Left hindlimb (tissue), 1 donor: ENCODE measurements at places on chromosomes 2 and 18.

- DNase-seq, result no peak
Observed at GRCh38 chr2:96556441-96557330, 20.1 kb downstream of the ARID5A start.

- DNase-seq, result no peak
Observed at GRCh38 chr2:98027538-98027937, 31.8 kb upstream of the TMEM131 start.

DNA sequence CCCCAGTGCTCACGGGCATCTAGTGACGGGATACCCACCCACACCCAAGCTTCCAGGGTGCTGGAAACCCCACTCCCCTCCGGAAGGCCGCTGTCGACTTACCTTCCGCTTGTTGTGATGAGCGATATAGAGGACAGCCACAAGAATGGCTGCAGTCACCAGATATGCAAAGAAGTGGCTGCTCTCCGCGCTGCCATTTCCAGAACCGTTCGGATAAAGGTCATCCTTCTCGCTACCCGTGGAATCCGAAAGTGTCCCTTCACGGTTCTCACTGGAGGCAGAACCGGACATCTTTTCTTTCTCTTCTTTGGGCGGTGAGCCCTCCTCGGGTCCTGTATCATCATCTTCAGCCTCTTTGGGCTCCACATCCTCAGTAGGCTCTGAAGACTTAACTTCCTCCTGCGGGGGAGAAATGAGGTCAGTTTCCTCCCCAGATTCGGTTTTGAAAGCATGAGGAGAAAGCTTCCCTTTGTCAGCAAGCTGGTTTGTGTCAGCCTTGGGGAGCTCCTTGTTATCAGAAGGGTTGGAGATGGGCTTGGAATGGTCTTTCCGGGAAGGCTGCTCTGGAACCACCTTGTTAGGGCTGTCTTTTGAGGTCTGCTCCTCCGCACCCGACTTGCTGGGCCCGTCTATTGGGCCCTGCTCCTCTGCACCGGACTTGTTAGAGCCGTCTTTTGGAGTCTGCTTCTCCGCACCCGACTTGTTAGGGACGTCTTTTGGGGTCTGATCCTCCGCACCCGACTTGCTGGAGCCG, 1.2 kb downstream of the TGOLN2 start:
- no peak for DNase-seq

DNA sequence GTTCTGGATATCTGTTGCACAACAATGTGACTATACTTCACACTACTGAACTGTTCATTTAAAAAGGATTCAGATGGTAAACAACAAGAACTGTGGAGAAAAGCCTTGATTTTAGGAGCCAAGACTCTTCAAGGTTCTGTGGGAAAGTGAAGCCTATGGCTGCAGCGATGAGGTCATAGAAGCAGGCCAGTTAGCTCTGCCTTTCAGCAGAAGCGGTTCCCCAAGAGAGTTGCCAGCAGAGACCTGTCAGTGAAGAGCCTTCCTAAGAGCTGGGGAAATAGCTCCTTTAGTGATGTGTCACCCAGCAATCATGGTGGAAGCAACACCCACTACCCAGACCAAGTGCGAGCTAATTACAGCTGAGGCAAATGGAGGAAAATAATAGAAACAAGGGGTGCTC, 346.5 kb upstream of the ETAA1 start:
- no peak for DNase-seq

DNA sequence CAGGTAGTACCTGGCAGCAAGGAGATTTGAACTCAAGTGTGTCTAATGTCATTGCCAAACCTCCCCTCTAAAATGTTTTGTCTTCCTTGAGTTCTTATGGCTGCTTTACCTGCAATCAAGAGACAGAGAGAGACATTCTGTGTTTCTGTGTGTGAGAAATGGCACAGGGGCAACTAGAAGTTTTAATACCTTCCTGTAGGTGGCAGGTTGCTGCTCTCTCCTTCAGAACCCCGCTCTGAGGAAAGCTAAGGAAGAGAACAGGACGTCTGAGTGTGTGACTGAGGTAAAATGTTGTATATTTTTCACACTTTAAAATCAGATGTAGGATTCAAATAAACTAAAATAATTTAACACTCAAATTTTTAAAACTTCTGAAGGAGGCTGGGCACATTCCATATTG, 19.2 kb downstream of the DTNA start:
- DNase-seq, result no peak

GRCh38 chr2:65525616-65526231, 93.3 kb upstream of the SPRED2 start:
- peak; percentile 65 for DNase-seq

- DNase-seq, result no peak
Observed at GRCh38 chr2:173959909-173960308, 5.3 kb downstream of the SP3 start.

DNA sequence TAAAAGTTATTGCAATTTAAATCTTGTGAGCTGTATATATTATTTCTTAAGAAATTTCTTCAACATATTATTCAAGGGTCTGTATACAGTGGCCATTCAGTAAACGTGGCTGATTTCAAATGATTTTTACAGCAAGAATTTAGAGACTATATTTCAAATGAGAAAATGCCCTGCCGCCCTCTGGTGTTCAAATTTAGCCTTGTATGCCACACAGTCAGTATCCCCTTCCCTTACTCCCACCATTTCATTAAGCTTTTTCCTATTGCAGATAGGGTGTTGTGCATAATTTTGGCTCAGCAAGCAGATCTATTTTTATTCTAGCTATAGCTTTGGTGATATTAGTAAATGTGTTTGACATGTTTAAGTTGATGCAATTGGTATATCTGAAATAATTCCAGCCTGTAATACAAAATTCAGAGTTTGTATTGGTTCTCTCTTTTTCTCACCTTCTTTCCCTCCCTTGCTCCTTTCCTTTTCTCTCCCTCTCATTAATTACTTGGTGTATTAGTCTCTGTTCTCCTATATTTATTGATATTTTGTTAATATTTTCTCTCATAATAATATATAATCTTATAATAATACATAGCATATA, 22.8 kb upstream of the SCN7A start:
- peak; percentile 37 for DNase-seq

DNA sequence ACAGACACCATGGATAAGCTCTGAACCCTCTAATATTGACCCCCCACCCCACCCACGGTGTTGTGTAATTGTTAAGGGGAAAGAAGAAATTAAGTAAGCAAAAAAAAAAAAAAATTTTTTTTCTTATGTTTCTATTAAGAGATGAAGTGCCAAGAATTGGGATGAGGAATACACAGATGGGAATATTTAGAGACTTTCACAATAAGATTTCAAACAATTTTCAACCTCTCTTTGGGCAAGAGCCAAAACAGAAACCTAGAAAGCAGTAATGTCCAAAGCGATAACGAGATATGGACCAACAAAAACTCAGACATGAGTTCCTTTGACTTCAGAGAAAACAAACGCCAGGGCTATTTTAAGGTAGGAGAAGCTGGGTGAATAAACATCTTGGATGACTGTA, 14.4 kb downstream of the PIEZO2 start:
- DNase-seq, result no peak

- no peak for DNase-seq
Observed at GRCh38 chr18:78994531-78994930, 14.9 kb downstream of the SALL3 start.

GRCh38 chr2:1976728-1977416, 232.6 kb upstream of the PXDN start:
- DNase-seq, result no peak

DNA sequence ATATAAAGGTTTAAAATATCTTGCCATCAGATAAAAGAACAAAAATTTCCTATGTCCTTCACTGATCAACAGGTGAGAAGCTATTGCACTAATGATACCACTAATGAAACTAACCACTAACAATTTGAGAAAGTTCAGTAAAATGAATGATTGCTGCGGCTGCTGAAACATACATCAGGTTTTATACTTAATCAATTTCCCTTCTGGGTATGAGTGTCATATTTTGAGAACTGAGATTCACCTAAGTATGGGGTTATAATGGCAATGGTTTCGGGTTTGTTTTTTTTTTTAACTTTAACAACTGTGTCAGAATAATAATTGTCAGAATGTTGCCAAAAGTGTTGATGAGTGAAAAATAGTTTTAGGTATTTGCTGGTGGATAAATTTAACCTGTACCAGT, 151.3 kb upstream of the SLC39A10 start:
- no peak for DNase-seq

DNA sequence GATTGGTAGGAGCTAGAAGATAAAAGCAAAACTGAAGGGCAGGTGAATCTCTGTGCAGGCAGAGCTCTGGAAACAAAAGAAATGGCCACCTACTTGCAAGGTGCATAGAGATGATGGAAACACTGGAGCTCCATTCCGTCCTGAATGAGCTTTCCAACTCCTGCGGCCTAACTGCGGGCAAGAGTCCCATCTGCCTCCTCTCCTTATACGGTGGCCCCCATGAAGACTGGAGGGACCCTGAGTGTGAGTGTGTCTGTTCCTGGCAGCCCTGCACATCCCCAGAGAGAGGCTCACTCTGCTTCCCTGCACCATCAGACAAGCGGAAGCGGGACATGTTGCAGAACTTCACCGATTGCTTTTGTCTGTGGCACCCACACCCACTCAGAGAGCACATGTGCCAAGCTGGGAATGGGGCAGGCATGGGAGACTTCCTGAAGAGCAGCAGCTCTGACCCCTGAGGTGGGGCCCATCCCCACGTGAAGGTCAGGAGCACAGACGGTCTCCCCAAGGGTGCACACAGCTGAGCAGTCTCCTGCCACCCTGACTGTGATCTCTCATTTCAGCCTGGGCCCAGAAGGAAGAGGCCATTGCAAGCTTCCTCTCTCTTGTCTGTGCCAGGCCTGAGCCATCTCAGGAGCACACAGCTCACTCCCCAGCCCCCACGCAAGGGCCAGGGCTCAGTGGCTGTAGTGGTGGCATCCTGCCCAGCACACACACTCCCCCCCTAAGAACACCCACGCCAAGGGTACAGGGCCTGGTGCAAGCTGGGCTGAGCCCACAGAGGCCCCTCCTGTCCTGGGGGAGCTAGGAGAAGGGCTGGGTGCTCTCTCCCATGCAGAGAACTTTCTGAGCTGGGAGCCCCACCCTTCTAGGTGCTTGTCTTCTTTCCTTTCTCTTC, 75.3 kb downstream of the STPG4 start:
- DNase-seq, result no peak

DNA sequence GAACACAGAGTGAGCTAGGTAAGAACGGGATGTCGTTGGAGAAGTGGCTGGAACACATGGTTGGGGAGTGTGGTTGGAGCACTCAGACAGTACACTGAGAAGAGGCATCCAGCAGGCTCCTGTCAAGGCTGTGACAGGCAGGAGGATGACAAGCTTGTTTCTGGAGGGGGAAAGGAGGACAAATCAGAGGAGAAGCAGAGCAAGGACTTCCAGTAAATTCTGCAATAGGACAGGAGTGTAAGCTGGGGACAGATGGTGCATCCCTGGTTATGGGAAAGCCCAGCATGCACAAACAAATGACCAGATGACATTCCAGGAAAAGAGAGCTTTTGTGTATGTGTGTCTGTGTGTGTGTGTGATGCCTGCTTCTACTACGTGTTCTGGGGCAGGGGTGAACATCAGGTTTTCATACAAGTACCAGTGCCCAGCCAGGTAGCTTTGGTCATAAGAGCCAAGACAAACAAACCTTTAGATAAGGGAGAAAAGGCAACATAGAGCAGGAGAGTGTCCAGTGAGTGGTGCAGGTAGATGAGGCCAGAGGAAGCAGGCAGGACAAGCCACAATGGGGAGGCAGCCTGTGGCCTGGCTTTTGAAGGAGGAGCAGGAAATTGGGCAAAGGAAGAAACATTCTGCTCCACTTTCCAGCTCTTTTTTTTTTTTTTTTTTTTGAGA, 32.1 kb upstream of the MAPK4 start:
- no peak for DNase-seq

DNA sequence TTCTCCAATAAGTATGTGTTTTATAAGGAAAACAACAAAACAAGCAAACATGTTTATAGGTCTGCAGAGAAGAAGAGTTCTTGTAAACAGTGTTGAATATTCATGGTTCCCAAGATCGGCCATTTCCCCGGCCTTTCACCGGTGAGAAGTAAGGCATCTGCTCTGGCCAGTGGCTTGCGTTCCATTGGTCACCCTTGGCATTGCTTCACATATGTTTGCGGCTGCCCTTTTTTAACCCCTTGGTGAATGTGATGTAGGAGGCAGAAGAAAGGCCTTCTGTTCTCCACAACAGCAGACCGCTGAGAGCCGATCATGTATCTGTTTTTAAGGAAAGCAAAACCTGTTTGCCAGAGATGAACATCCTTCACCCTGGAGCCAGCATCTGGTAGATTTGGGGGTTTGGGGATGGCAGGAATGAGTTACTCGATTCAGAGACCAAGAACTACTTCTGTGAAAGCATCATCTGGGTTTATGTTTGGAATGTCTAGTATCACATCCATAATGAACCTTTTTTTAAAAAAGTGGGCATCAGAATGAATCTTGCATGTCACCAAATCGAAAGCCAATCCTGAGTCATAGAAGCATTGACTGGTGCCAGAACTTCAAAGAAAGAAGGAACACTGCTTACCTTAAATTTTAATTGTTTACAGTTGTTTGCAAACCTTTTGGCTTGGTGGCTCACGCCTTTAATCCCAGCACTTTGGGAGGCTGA, 112.3 kb downstream of the AGAP1 start:
- no peak for DNase-seq

GRCh38 chr2:177622521-177622920, 229.9 kb downstream of the AGPS start:
- no peak for DNase-seq

GRCh38 chr2:187875261-187876141, 321.3 kb upstream of the TFPI start:
- DNase-seq, result no peak

DNA sequence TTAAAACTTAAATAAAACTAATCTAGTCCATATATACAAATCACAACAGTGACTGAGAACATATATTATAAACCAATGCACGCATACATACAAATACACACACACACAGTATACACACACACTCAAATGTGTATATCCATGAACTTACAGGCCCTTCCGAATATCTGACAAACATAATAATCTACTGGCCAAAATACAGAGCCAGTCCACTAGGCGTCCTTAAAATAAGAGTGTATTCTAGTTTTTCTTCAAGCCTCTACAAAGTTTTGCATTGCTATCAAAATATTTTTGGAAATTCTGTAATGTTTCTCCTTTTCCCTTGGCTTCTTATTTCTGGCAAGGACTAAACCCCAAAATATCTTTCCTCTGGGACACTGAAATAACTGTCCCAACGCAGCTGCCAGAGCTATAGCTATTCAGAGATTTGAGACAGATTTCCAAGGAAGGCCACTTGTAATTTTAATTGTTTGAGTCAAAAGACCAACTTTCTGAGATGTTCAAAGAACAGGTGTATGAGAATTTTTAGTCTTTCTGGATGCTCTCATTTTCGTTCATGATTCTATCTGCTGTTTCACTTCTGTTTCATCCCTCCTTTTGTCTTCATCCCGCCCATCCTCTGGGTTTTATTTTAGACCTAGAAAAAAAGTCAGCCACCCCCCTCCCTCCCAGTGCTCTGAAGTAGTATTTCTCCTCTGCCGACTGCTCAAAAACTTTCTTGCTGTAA, 24.1 kb upstream of the SP3 start:
- DNase-seq, result no peak

GRCh38 chr2:2112416-2113105, 218.5 kb downstream of the MYT1L start:
- DNase-seq, result no peak
